ENCODE measurements at places on chromosomes 11 and 22. TPM values are rescaled to one million over a fixed set of nuclear protein-coding genes. Genes with fewer than 3 reads are reported as not detected.
A peak's percentile ranks its signal among the peaks of the same experiment; 100 is the strongest.

DNA sequence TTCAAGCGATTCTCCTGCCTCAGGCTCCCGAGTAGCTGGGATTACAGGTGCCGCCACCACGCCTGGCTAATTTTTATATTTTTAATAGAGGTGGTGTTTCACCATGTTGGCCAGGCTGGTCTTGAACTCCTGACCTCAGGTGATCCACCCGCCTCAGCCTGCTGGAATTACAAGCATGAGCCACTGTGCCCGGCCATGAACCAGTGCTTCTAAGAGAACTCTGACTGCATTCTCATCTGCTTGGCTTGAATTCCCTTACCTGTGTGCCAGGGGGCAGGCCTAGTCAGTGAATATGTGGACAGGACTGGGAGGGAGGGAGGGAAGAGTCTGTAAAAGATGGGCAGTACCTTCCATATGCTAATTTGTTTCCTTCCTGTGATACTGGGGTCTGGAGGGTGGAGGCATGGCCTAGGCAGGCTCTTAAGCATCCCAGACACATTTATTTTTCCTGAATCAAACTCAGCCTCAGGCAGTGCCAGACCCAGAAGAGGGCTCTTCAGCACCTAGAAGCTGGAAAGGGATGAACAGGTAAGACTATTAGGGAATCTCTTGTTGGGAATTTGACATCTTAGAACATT is 6.6 kb downstream of the RPS25 start:
- DNase-seq = no peak

DENND5A gene
- 44.3 TPM for total RNA-seq

FAM227A gene
- 0.74 TPM for total RNA-seq

PLEKHA7 gene
- total RNA-seq = 6.6 TPM

OR4D5 gene
- total RNA-seq = not detected

MS4A13 gene
- total RNA-seq = not detected

ACO2 gene
- 96.5 TPM for total RNA-seq

- DNase-seq = no peak
Measured at GRCh38 chr11:5603326-5603725, 6.9 kb downstream of the TRIM6 start.

- no peak for DNase-seq
Measured at GRCh38 chr11:40168414-40168813, 1291.0 kb downstream of the LRRC4C start.

ANKRD49 gene
- 19.1 TPM for total RNA-seq

- no peak for DNase-seq
Measured at GRCh38 chr11:27456140-27456794, 16.3 kb downstream of the LGR4 start.

DNA sequence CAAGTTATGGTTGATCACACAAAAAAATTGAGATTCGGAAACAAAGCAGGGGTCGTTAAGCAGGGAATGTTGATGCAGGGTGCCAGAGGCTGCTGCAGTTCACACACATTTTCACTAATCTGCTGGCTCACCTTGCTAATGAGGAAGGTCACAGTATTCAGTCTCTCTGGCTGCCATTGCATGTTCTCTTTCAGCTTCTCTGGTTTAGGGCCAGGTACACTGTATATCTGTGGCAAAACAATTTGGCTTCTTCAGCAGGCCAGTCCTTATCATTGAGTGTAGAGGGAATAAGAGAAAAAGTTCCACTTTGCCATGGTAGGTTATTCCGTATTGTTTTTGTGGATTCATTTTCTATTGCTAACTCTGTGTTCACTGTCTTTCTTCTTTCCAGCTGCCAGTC is 283.7 kb upstream of the ANO3 start:
- no peak for DNase-seq

- no peak for DNase-seq
Measured at GRCh38 chr11:121523581-121524232, 70.9 kb upstream of the SORL1-AS1 start.

DNA sequence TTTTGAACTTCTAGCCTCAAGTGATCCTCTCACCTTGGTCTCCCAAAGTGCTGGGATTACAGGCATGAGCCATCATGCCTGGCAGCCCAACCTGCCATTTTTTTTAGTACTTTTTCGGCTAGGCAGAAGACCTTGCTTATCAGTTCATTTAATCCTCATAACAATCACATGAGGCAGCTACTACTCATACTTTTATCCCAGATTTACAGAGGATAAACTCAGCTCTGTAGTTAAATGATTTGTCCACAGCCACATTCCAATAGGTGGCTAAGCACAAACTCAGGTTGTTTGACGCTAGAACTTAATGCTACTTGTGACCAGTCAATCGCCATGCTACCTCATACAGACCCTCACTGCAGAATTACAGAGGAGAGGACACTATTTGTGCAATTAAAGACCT is 28.1 kb downstream of the SBF2 start:
- no peak for DNase-seq

GRCh38 chr11:359181-359714 is 10.1 kb upstream of the B4GALNT4 start:
- DNase-seq = peak; percentile 57

DNA sequence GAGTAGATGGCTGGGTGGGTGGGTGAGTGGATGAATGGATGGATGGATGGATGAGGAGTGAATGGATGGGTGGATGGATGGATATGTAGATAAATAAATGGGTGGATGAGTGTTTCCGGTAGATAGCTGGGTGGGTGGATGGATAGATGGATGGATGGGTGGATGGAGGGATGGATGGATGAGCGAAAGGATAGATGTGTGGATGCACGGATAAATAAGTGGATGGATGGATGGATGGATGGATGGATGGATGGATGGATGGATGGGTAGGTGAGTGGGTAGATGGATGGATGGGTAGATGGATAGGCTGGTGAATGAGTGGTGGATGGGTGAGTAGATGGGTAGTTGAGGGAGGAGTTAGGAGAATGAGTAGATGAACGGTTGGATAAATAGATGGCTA is 349.3 kb downstream of the MN1 start:
- DNase-seq = no peak

DNA sequence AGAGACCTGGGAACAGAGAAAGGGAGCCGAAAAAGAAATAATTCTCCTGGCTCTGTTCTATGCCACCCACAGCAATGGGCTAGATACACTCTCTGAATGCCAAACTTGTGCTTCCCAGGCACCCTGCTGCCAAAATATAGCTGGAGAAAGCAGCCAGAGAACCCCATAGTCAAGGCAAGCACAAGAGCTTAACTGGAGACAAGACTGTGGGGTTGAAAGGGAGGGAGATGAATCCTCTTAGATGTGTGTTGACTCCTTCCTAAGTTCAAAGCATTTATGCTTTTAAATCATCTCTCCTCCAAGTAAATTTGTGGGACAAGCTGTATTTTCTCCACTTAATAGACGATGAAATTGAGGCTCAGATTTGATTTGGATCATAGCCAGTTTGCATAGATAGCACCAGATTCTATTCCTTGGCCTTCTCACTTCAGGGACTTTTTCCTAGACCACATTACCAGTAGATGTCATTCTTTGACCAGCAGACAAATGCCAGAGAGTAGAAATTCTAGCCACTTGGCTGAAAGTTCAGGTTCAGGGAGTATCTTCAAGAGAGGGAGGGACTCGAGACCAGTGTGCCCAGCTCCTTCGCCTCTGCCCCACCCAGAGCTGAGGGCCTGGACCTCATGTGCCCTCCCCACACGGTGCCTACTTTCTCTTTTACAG is 16.5 kb upstream of the ETS1 start:
- no peak for DNase-seq

DNA sequence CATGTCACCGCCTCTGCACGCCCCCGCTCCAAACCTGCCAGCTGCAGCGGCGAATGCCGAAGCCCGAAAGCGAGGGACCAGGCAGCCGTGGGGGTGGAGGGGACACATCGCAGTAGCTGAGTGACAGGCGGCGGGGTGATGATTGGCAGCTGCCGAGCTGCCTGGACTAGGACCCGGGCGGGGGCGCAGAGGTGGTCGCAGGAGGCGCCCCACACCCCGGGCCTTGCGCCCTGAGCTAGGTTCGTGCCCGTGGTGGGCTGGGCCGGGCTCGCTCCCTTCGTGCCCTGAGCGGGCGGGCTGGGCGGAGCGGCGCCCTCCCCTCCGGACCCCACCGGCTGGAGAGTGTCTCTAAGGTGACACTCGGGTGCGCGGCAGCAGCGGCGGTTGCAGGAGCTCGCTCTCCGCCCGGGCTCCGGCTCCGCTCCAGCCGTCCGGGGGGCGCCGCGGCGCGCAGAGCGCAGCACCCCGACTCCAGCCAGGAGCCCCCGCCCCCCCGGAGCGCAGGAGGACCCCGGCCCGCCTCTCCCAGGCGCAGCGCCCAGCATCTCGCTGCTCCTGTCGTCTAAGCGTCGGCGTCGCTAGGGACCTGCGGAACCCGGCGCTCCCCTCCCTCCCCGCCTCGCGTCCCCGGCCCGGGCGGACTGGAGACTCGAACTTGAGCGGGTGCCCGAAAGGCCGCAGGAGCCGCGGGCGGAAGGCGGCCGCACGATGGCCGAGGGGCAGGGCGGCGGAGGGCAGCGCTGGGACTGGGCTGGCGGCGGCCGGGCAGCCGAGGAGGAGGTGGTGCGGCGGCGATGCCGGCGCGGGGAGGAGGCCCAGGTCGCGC is 14.5 kb upstream of the DGKZ start:
- peak; percentile 71 for DNase-seq

DNA sequence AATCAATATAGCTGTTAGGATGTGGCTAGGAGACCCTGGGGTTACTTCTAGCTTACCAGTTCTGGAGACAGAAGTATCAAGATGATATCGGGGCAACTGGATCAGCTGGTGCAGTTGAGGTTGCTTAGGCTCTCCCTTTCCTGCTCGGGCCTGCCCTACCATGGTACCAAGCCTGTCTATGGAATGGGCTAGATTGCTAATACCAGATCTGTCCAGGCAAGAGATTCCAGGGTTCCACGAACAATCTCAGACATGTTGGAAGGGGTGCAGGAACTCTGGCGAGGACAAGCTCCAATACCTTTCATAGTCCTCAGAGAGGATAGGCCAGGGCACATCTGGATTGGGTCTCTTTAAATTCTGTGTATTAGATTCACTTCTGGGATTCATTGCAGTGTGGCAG is 53.8 kb downstream of the ADM start:
- no peak for DNase-seq

- no peak for DNase-seq
Measured at GRCh38 chr11:4658629-4659445, 15.1 kb downstream of the OR51E1 start.

DERL3 gene
- total RNA-seq = 5.4 TPM

ANO5 gene
- total RNA-seq = not detected

DNA sequence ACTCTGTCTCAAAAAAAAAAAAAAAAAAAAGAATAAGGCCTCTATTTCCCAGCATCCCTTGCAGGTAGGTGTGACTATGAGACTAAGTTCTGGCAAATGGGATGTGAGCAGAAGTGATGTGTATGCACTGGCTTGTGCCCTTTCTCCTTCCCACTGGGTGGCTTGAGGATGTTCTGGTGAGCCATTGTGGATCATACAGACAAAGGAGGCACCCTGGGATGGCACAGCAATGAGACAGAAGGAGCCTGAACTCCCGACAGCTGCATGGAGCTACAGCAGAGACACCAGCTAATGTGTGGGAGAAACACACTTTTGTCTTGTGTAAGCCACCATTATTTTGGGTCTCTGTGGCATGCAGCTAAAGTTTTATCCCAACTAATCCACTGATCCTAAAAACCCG is 10.6 kb upstream of the SORL1 start:
- DNase-seq = no peak

DNA sequence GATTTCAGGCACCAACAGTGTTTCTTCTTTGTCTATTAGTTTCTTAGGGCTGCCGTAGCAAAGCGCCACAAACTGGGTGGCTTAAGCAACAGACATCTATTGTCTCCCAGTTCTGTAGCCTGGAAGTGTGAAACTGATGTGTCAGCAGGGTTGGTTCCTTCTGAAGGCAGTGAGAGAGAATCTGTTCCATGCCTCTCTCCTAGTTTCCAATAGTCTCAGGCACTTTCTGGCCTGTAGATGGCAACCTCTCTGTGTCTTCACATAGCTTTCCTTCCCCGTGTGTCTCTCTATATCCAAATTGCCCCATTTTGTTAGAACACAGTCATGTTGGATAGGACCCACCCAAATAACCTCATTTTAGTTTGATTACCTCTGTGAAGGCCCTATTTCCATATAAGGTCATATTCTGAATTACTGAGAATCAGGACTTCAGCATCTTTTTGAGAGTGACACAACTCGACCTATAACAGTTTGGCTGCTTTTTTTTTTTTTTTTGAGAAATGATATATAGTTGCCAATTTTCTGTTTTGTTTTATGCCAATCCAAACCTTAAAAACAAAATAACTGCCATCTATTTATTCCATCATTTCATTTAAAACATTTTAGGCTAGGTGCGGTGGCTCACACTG is 108.2 kb downstream of the SLC36A4 start:
- DNase-seq = no peak

TESMIN gene
- 3.4 TPM for total RNA-seq

ELMOD1 gene
- not detected for total RNA-seq

ATG2A gene
- 17.1 TPM for total RNA-seq

VPREB1 gene
- not detected for total RNA-seq

- no peak for DNase-seq
Measured at GRCh38 chr11:70267405-70267950, 3.0 kb upstream of the PPFIA1 start.

GRIA4 gene
- total RNA-seq = not detected

OVCH2 gene
- total RNA-seq = not detected

DNA sequence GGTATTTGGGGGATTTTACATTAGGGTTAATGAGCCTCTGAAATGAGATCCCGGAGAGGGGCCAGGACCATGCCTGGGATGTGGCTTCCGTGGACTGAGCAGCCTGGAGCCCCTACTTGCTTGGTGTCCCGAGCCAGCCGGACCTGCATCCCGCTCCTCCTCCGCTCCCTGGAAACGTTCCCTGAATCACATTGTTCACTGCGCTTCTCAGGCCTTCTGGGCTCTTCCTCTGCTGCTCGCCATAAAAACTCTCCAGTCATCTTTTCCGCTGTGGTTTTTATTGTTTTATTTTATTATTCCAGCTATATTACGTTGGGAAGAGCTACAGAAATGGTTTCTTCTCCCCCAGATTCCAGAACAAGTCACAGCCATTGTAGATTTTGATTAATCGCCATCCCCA is 13.3 kb upstream of the KCNQ1OT1 start:
- DNase-seq = no peak

POU2AF2 gene
- not detected for total RNA-seq

DNA sequence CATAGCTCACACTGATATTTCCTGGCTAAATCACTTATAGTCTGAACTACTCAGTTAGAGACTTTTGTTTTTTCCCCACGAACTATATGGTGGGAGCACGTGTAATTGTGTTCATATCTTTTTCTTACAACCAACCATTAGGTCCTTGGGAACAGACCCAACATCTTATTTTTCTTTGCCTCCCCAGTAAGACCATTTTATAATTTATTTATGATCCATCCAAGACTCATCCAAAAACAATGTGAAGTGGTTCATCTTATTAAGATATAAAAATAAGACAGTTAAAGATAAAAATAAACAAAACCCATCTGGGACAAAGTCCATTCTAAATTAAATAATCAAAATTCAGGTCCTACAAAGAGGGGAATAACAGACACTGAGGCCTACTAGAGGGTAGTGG is 90.8 kb downstream of the FAM168A start:
- DNase-seq = no peak
